ENCODE measurements at places on chromosomes 16 and 17.
A peak's percentile ranks its signal among the peaks of the same experiment; 100 is the strongest.

- DNase-seq, result no peak
Observed at GRCh38 chr17:72984145-72984925, 108.2 kb downstream of the SLC39A11 start.

GRCh38 chr17:28295677-28296578 is 23.1 kb upstream of the TMEM97 start:
- no peak for DNase-seq

- peak; percentile 87 for DNase-seq
Observed at GRCh38 chr17:17749921-17750320, 68.7 kb downstream of the RAI1 start.

DNA sequence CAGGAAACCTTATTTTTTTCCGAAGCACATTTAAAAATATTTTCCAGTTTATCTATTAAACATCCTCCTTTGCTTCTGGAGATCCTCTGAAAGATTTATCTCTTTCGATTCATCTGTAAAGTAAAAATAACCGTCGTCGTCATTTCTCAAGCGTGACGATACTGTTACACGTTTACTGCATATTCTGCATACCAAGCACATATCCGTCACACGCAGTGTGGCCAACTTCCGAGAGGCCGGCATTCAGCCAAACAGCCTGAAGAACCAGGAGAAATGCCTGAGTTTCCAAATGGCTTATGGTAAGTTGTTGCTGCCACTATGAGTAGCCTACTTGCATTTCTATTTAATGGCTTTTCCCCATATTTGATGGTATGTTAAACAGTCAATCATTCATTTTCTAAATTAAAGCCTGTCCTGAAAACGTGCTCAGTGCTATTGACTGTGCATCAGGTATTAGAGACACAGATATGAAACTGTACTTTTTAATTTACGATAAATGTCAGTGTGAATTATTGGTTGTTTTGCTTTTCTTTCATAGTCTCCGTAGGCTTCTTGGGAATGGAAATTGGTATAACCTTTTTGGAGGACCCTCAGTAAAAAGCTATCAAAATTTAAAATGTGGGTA is 275.7 kb downstream of the WWOX start:
- DNase-seq, result no peak

DNA sequence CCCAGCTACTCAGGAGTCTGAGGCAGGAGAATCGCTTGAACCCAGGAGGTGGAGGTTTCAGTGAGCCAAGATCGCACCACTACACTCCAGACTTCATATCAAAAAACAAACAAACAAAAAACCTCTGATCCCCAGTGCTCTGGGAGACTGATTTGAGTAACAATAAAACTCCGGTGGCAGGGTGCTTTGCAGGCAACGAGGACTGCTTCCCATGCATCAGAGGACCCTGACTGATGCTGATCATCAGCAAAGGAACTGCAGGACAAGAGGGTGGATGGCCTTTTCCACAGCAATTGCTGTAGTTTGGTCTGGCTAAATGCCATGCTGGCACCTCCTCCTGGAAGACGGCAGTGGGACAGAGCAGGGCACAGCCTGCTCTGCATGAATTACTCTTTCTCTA is 6.4 kb upstream of the SLC39A11 start:
- no peak for DNase-seq

DNA sequence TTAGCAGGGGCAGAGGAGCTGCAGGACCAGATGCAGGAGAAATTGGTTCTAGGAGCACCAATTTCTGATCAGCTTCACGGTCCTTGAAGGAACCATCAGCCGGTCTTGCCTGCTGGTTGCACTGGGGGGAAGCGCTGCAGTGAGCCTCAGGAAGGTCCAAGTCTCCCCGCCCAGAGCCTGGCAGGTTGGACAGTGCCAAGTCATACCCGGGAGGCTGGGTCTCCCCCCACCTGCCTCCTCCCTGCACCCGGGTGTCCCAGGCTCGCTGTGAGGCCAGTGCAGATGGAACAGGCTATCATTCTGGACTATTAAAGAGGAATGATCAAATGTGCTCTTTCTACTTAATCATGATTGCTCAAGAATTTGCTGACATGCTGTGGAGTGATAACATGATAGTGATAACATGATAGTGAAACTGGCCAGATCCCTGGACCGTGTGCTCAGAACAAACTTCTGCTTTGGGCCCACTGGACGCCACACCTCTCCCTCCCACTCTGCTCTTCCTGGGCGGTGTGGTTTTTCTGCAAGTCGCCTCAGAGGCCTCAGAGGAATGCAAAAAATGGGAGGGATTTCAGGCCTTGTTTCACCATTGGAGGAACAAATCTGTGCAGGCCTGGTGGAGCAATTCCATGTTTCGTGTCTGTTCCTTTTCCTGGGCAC is 236.0 kb downstream of the IRF8 start:
- DNase-seq, result no peak

DNA sequence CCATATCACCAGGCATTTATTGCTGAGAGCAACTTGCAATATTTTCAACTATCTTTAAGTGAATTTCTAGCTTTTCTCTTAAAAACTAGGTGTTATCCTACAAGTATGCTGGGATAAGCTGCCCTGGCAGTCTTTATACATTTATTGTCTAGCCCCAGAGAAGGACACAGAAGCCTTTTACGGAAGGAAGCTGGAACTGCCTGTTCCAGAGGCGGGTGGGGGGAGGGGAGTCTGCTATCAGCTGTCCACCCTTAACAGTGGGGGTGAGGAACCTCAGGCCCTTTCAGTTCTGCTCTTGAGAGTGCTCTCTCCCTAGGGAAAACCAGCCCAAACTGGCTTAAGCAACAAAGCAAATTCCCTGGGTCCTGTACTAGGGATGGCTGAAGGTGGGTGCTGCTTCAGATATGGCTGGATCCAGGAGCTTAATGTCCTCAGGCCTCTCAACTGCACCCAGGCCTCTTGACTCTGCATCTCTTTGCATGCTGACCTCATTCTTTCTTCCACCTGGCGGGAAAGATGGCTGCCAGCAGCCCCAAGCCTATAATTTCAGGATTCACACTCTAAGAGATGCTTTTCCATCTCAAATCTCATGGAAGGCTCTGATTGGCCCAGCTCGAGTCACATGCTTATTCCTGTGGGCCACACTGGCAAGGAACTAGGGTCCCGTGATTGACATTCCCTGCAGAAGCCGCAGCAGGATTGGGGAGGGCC is 16.6 kb downstream of the NAGPA start:
- DNase-seq, result no peak

Data from dorsolateral prefrontal cortex (tissue), 122 donors.